ENCODE measurements at places on chromosomes 3 and 15. TPM values are rescaled to one million over a fixed set of nuclear protein-coding genes. Genes with fewer than 3 reads are reported as not detected.

DNA sequence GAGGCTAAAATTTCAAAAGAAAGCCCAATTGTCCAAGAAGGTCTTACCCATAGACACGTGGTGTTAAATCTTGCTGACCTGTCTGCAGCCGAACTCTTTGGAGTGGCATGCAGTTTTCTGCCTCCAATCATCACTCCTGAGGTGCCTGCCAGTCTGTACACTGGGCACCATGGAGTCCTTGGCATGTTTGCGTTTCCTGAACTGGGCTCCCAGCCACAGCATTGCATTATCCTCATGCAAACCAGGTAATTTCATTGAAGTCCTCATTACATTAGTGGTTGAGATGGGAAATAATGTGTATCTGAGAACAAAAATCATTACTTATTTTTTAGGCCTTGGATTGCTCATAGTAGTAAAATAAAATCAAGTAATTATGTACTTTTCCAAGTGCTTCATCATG is 152.3 kb downstream of the AKAP13 start:
- no peak for DNase-seq

DNA sequence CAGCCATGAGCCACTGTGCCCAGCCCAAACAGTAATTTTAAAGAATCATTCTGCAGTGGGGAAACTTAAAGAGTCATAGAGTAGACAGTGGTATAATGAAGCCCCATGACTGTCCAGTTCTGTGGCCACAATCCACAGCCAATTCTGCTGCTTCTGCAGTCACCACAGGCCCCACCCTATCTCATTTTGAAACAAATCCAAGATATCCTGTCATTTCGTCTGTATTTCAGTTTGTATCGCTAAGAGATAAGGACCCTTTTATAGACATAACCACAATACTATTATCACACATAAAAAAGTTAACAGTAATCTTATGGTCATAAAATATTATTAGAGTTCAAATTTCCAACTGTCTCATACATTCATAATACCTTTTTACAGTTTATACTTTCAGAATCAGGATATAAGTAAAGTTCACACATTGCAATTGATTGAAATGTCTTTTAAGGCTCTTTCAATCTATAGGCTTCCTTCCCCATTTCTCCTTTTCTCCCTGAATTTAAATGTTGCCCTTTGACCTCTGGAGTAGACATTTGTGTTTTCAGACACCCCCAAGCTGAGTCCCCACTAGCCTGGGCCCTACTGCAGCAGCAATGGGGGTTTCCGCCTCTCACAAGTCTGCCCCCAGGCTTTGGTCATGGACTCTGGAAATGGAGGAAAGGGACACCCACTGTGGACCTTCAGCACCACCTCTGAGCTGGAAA is 4.2 kb upstream of the NUP210 start:
- no peak for DNase-seq

GRCh38 chr3:51727500-51727899 is 20.6 kb downstream of the GRM2 start:
- DNase-seq: no peak

DNA sequence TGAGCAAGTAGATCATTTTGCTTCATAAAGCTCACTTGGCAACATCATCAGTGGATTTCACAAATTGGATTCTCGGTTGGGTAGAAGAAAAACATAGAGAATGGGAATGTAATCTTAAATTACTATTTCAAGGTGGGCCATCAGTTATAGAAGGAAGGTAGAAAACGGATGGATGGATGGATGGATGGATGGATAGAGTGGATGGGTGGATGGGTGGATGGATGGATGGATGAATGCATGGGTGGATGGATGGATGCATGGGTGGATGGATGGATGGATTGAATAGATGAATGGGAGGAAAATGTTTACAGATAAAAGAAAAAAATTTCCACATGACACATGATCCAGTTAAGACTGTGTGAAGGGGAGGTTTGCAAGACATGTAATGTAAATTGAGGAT is 159.7 kb downstream of the MEX3B start:
- no peak for DNase-seq

DNA sequence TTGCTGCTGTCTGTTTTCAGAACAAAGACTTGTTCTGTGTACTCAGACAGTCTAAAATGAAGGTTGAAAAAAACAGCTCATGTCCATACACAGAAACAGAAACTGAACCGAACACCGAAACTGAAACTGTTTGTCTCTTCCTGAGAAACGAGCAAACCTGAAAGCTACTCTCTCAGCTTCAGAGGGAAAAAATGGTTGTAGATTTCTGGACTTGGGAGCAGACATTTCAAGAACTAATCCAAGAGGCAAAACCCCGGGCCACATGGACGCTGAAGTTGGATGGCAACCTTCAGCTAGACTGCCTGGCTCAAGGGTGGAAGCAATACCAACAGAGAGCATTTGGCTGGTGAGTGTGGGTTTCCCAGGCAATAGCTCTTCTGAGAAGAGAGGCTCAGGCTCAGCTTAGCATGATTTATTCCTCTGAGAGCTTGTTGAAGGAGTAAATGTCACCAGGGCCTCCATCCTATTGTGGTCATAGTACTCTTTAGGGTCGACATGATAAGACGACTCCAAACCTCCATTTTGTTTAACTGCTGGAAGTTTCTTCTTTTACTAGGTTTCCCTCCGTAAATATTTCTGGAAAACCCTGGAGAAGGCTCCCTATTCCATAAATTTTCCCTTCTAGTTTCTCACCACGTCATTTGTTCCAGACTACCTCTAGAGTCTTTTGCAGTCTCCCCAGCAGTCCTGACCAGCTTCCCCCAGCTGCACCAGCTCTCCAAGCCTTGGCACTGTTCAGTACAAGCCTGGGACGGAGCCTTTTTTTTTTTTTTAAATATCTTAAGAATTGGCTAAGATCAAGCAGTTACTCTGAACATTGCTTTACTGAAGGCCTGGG is at the start of gene RTP4:
TSS of gene RTP4 (plus strand) at position 135 of the 838 bp plus-strand sequence. CDS start at position 192, 57 bp downstream.
- DNase-seq: no peak

Gene A4GNT
- not detected for total RNA-seq

- DNase-seq: no peak
These were observed 27.2 kb downstream of the VGLL4 start for GRCh38 chr3:11616551-11616950.

GRCh38 chr3:138195481-138195880 is 8.4 kb downstream of the ARMC8 start:
- DNase-seq: no peak

DNA sequence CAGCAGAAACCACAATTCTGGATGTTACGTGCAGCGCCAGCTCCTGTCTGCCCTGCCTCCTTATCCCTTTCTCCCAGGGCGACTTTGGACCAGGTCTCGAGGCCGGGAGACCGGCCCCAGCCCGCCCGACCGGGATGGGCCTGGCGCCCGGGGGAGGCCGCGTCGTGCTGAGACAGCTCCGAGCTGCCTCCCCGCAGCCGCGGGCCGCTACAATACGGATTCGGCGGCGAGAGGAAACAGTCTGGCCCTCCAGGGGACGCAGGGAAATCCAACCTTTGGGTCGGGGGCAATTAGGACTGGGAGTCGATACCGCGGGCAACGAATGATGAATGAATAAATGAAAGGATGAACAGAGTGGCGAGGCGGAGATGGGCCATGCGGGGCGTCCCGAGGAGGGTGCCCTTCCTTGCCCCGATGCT is 537 bp downstream of the GRAMD2A start:
- no peak for DNase-seq

- no peak for DNase-seq
These were observed 333.0 kb downstream of the ZNF385D start for GRCh38 chr3:21417991-21418390.

Gene TJP1
- 147 TPM for total RNA-seq

Gene CACNA1D
- 2.8 TPM for total RNA-seq

Gene GOLGA8J
- not detected for total RNA-seq

Gene SIDT1
- not detected for total RNA-seq

GRCh38 chr15:35698966-35699575 is 153.1 kb upstream of the DPH6 start:
- no peak for DNase-seq

Gene EEFSEC
- total RNA-seq: 19.4 TPM

DNA sequence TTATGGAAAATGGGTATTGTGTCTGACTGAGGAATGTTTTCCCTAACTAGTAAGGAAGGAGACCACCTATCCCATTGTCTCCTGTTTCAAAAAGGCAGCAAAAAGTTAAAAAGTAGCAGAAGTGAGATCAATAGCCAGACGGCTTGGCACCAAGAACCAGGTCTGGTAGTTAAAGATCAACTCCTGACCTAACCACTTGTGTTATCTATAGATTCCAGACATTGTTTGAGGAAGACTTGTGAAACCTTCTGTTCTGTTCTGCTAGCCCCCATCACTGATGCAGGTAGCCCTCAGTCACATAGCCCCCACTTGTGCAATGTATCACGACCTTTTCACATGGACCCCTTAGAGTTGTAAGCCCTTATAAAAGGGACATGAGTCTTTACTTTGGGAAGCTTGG is 46.3 kb upstream of the C2CD4B start:
- no peak for DNase-seq

Gene MTHFS
- total RNA-seq: 12.5 TPM

DNA sequence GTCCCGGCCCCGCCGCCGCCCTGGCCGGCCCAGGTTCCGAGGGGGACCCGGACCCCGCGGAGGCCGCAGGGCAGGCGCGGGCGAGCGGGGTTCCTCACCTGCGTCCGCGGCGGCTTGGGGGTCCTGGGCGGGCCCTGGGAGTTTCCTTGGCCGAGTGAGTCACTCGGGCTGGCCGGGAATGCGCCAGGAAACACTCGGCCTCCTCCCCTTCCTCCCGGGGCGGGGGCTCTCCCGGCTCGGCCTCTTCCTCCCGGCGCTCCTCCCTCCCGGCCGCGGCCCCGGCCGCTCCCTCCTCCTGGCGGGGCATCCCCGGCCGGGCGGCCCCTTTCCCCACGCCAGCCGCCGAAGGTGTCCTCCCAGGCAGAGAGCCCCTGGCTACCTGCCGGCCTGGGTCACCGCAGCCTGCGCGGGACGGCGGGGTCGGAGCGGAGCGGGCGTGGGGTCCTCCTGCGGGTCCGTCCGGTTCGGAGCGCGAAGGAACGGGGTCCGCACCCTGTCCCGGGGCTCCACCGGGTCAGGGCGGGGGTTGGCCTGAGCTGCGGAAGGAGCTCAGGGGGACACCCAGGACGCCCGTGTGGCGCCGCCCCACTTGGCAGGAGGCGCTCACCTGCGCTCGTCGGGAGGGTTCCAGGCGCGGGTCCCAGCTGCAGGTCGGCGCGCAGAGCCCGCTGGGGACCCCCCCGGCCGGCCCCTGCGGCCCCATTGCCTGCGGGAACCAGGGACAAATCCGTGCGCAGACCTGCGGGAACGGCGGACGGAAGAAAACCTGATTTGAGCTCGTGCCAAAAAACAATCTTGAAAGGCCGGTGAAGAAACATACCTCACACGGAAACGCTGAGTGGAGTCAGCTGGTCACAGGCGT is at the start of gene CYFIP1:
TSS of gene CYFIP1 (minus strand) at position 180 of the 862 bp plus-strand sequence. CDS start 33,083 bp downstream, outside the sequence.
- peak; percentile 80 for DNase-seq

Gene KATNBL1
- total RNA-seq: 79.3 TPM

DNA sequence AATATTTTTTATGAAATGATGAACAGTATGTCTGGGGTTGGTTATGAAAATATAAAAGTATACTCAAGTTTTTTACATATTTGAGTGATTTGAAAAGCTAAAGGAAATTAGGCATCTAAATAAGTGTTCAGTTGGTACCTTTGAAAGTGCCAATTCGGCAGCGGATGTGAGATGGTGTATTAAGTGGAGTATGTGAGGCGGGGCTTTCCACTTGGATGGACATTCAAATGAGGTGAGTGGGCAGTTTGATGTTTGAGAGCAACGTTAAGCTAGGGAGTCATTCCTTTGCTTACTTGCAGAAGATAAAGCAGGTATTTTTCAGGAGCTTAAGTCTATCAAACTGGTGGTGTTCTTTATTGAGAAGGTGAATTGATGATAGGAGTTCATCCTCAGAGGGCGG is 189.0 kb upstream of the GOLIM4 start:
- no peak for DNase-seq

- DNase-seq: peak; percentile 66
These were observed 547 bp downstream of the NUP210 start for GRCh38 chr3:13419505-13420044.

DNA sequence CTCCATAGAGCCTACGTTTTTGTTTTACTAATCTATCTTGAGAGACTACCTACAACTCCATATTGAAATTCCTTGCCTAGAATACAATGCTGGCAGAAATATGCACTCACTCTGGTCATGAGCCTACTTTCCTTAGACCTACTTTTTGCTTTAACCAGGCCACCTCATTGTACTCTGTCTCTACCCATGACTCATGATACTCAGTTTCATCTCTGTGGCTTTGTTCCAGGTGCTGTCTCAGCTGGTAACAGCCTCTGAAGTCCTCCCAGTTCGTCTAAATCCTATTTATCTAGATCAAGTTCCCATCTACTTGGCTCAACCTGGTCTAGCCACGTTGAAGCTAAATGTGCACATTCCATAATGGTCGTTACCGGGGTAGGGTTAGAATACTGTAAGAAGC is 536.4 kb downstream of the RSL24D1 start:
- DNase-seq: no peak

Gene IL20RB
- total RNA-seq: 0.86 TPM

GRCh38 chr15:43749690-43750345 is 3.6 kb downstream of the PDIA3 start:
- DNase-seq: no peak

Gene STXBP5L
- 1.7 TPM for total RNA-seq

Gene CRYGS
- total RNA-seq: 4.4 TPM
